ENCODE measurements at places on chromosomes 5 and 9. TPM values are rescaled to one million over a fixed set of nuclear protein-coding genes. Genes with fewer than 3 reads are reported as not detected.

DNA sequence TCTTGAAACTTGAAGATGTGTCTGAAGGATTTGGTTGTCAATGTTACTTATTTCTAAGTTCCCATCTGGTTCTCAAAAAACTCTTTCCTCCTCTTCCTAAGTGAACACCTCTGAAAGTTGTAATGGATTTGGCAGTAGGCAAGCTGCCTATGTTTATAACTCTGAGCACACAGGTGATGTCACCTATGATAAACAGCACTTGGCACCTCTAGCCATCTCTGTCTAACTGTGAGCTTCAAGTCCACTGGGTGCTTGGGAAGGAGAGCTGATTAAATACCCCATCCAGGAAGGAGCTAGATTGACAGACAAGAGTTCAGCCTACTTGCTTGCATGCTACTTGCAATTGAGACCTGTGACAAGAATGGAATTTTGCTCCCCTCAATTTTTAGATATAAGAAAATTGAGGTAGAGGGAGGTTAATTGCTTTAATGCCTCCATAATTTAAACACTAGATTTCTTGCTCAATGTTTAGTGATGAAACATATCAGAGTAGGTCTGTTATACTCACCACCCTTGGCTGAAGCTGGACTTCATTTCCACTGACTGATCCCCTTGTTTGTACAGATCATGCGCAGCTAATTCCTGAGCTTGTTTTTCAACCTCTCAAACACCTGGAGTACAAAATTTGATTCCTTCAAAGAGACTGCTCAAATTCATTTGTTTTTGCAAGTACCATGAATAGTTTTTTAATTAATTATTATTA, 49.9 kb downstream of the PDE4D start:
- no peak for DNase-seq

The PCDHGC5 gene
- total RNA-seq: 0.92 TPM

- peak; percentile 46 for DNase-seq
These were observed 1.5 kb downstream of the CDC42SE2 start for GRCh38 chr5:131265311-131265803.

- DNase-seq: no peak
These were observed 126.0 kb downstream of the FOXD1 start for GRCh38 chr5:73322437-73323076.

DNA sequence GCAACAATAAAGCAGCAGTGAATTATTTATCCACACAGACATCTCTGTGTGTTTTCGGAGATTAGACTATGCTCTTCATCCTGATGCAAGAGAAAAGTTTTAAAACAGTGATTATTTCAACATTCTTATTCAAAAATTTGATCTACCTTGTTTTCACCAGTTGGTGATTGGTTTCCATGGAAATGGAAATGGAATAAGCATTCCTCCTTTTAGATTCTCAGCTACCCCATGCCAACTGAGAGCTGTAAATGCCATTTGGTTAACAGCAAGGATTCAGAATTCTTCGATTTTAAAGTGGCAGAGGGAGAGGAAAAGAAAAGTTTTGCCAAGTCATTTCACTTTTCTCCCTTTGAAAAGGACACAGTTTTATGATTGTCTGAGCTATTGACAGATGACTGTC, 154.7 kb downstream of the PCSK5 start:
- no peak for DNase-seq

All from hepatocyte (in vitro differentiated cells).